Pancreas (tissue), 10 donors: ENCODE measurements at places on chromosomes 6 and 20. TPM values are rescaled to one million over a fixed set of nuclear protein-coding genes. Genes with fewer than 3 reads are reported as not detected.

Gene PRND
- total RNA-seq = not detected

GRCh38 chr6:129402244-129402643, 307.7 kb downstream of the ARHGAP18 start:
- no peak for DNase-seq

GRCh38 chr20:1872459-1873097, 22.6 kb upstream of the SIRPA start:
- DNase-seq = no peak

Gene OPRM1
- not detected for total RNA-seq

- no peak for DNase-seq
Observed at GRCh38 chr20:42779216-42779615, 410.5 kb downstream of the PTPRT start.

- no peak for DNase-seq
Observed at GRCh38 chr20:41608606-41609005, 9.6 kb downstream of the CHD6 start.

GRCh38 chr6:113481910-113482309, 375.2 kb upstream of the MARCKS start:
- no peak for DNase-seq

Gene PARD6B
- total RNA-seq = 12.1 TPM

GRCh38 chr20:34491226-34491931, 24.8 kb upstream of the DYNLRB1 start:
- DNase-seq = no peak

GRCh38 chr6:158086054-158086503, 82.0 kb downstream of the SERAC1 start:
- DNase-seq = no peak

Gene HDGFL1
- not detected for total RNA-seq

DNA sequence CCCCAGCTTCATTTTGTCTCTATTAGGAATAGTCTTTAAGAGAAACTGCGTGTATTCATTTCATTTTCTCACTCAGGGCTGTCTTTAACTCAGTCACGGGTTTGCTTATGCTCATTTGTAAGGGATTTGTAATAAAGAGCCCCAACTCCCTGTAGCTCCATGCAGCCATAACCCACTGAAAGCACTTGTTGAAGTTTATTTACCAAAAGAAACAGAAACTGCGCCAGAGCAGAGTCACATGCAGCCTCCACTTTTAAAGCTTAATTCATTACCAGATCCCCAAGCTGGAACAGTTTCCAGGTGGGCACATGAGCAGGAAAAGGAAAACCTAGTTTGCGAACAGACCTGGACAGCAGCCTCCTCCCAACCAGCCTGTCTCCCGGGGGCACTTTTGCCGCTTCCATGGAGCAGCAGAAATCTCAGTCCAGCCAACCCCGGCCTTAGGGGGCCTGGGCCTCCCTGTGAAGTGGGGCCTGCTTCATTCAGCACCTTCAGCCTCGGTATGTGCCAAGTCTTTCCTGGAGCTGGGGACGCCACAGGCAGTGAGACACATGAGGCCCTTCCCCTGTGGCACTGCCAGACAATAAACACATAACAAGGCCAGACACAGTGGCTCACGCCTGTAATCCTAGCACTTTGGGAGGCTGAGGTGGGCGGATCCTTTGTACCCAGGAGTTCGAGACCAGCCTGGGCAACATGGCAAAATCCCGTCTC, 4.5 kb downstream of the BCAS4 start:
- no peak for DNase-seq

Gene SEMG1
- total RNA-seq = not detected

- no peak for DNase-seq
Observed at GRCh38 chr6:72746276-72746675, 124.4 kb downstream of the KCNQ5 start.

Gene FAM209B
- 0.38 TPM for total RNA-seq

- peak; percentile 64 for DNase-seq
Observed at GRCh38 chr6:42726485-42727086, 4.2 kb upstream of the PRPH2 start.

DNA sequence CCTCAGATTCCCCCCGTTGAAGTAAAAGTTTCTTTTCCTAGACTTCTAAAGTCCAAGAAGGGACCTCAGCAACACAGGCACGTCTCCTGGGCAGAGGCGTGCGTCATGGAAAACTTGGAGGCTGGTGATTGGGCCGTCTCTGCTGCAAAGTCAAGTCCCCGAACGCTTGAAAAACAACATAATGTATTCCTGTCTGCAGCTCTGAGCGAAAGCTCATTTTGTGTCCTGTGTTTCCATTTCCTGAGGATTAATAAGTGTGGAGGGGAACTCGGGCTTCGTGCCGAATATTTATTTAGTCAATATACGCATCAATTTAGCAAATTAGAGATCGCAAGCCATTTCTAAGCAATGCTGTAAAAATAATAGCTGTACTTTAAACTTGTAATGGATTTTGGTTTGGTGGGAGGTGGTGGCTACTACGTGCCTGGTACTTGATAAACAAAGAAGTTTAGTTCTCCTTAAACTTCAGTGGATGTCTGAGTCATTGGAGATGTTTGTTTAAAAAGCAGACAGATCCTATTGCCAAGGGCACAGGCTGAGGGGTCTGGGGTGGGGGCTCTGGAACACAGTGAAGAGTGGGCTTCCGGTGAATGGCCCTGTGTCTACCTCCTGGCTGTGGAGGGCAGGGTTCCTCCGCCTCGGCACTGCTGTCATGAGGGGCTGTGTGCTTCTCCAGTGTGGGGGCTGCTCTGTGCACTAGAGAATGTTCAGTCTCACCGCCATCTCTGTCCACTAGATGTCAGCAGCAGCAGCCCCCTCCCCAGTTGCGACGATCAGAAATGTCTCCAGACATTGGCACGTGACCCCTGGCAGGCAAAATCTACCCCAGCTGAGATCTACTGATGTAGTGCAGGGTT, 21.8 kb downstream of the PCK1 start:
- DNase-seq = no peak

- DNase-seq = no peak
Observed at GRCh38 chr20:43658723-43659419, 8.0 kb upstream of the MYBL2 start.

Gene MAK
- total RNA-seq = 0.06 TPM

Gene CNBD2
- total RNA-seq = 4.7 TPM

- DNase-seq = no peak
Observed at GRCh38 chr20:881051-881782, 34.9 kb downstream of the ANGPT4 start.

- peak; percentile 37 for DNase-seq
Observed at GRCh38 chr6:113402544-113402943, 454.6 kb upstream of the MARCKS start.

GRCh38 chr20:3803289-3803688, 7.2 kb downstream of the CDC25B start:
- DNase-seq = no peak

DNA sequence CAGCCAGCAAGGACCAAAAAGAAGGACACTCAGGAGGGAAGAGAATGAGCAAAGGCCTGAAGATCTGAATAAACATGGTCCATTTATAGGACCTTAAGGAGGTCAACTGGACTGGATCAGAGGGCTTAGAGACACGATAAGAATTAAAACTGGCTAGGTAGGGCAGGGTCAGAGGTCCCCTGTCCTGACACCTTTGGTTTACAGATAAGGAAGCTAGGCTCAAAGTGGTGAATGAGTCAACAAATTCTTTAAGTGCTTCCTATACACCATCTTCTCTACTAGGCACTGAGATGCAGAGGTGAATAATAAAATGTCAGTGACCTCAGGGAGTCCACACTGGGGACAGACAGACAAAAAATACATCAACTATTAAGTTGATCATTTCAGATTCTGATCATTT, 70.3 kb downstream of the HIVEP2 start:
- no peak for DNase-seq

DNA sequence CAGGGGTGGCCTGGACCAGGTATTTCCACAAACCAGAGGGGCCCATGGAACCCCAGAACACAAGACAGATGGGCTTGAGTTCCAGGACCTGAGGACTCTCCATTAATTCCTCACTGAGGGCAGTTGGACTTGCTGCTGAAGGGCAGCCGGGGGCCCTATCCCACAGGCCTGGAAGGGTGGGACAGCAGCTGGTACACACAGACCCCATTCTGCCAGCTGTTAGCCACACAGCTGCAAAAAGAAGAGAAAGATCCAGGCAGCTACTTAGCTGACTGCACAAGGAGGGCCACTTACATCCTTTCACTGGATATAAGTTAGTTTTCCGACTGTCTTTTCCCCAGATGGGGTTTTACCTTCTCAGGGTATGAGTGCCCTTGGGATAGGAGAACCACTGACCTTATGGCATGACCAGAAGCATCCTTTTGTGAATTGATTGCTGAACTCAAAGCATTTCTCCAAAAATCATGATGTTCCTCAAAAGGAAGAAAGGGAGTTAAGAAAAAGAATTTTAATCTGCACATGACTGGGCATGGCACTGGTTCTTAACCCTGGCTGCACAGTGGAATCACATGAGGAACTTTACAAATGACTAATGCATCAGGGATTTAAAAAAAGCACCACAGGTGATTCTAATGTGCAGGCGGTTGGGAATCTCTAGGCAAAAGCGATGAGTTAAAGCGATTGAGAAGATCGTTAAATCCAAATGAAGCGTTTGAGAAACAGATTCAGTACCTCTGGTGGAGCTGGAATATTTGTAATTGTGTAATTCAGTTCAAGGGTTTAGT, 199.4 kb downstream of the TFAP2A start:
- DNase-seq = no peak

Gene EPB41L1
- 30.5 TPM for total RNA-seq

DNA sequence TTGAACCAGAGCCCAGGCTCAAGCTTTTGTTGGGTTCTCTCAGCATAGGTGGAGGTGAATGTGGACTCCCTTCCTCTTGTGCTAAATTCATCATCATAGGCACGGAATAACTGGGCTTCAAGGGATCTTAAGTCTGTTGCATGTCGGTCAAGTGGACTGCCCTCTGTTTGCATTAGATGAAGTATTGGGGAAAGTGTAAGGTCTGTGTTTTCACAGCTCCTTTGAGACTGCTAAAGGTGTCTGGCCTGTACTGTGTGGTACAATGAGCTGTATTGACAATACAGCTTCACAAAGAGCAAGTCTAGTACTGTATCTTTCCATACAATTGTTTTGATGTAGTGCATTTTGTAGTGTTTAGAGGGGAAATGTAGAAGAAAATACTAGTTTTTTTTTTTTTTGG, 34.3 kb upstream of the TULP4 start:
- DNase-seq = no peak

Gene CYP24A1
- not detected for total RNA-seq

GRCh38 chr6:25017486-25017885, 81.7 kb upstream of the RIPOR2 start:
- no peak for DNase-seq

- DNase-seq = no peak
Observed at GRCh38 chr6:26122402-26122792, 35.2 kb downstream of the HFE start.

- DNase-seq = peak; percentile 68
Observed at GRCh38 chr6:167550941-167551627, 226.2 kb downstream of the TTLL2 start.

Gene UBD
- 116 TPM for total RNA-seq

DNA sequence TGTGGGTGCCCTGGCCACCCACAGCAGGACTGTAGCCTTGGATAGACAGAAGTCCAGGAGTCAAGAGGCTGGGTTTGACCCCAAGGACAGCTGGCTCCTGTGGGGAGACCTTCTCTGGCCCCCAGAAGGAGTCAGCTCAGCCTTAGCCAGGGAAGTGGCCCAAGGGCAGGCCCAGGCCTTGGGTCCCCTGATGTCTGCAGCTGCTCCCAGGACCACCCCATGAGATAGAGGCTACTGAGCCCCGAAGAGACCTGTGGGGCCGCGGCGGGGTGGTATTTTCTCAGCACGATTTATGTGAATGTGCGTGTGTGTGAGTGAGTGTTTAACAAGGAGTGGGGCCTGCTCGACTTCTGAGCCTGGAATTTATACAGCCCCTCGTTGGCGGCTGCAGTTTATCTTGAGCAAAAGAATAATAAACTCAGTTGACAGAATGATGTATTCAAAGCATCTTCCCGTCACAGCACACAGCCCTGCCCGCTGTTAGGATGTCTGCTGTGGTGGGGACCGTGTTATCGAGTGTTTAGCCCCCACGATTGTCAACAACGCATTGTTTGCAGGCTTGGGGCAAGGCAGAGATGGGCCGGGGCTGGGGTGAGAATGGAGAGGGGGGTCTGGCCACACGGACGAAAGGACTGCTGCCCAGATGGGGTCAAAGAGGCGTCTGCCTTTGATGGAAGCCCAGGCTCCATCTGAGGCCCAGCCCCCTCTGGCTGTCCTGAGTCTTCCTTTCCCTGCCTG, 163.3 kb downstream of the VEGFA start:
- DNase-seq = no peak

DNA sequence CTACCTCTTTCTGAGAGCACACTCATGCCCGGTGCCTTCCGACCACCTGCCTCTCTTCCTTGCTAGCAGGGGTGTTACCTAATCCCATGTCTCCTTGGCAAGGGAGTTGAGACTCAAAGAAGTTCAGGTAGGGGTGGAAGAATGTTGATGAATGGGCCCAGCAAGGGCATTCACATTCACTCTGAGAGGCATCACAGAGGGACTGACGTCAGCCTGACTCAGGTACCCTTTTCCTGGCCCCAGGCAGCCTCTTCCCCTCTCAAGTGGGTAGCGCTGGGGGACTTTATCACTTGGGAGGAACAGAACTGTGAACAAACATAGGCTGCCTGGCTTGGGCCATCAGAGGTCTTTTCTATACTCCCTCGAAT, 35.3 kb downstream of the HM13 start:
- no peak for DNase-seq

Gene TAP1
- total RNA-seq = 7.8 TPM

DNA sequence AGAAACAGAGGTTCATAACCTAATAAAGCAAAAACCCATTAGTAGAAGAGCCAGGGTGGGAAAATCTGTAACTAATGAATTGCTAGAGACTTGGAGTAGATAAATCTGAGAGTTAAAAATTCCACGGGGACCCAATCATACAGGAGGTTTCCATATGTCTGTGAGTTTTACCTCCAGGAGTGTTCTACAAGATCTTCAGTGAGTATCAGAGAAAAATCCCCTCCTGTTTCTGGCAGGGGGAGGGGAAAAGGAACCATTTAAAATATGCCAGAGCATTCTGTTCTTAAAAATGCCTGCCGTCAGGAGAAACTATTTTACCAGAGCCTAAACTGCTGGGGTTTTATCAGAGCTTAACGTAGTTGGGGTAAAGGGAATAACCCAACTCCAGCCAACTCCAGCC, 54.0 kb upstream of the PLN start:
- DNase-seq = no peak

- no peak for DNase-seq
Observed at GRCh38 chr20:13140201-13140600, 80.9 kb upstream of the ISM1 start.

GRCh38 chr6:126976253-126976797, 142.1 kb upstream of the RSPO3 start:
- DNase-seq = no peak

DNA sequence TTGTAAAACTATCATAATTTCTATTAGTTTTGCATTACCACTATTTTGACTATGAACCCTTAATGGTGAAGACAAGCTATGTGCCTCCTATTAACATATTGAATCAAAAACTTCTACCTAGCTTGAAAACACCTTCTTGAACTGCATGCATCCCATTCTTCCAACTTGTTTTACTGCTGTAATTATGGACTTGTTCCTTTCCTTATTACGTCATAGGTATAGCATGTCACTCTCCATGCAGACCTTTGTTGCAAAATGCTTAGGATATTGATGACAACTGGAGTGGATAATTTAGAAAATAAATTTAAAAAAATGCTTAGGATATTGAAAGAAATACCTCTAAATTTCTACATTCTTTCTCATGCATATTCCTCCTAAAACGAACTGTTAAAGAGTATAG, 219.3 kb downstream of the KCNQ5 start:
- DNase-seq = no peak

Gene GPSM3
- total RNA-seq = 0.93 TPM

Gene SYTL3
- 1.0 TPM for total RNA-seq
